Melanocyte of skin (primary cell): ENCODE measurements at places on chromosomes 3 and 15. TPM values are rescaled to one million over a fixed set of nuclear protein-coding genes. Genes with fewer than 3 reads are reported as not detected.

GPR15 gene
- not detected in 2 replicates for total RNA-seq

HMCES gene
- 13.8 and 15.1 TPM in 2 replicates for total RNA-seq

NDUFB5 gene
- 104 and 162 TPM in 2 replicates for total RNA-seq

DGKG gene
- 4.8 and 6.0 TPM in 2 replicates for total RNA-seq

DISP2 gene
- total RNA-seq = 0.15 and 0.33 TPM in 2 replicates

FHIT gene
- total RNA-seq = 2.0 and 4.8 TPM in 2 replicates

HIGD2B gene
- total RNA-seq = 0.67 TPM in 1 of 2 replicates, not detected in the other

AQP9 gene
- not detected in 2 replicates for total RNA-seq

TM4SF1 gene
- 595 and 670 TPM in 2 replicates for total RNA-seq

CSPG5 gene
- 0.34 and 0.36 TPM in 2 replicates for total RNA-seq

KBTBD13 gene
- not detected in 2 replicates for total RNA-seq

EPHB3 gene
- 0.34 and 2.5 TPM in 2 replicates for total RNA-seq

LRRN1 gene
- total RNA-seq = 1.7 and 2.5 TPM in 2 replicates

SPSB4 gene
- total RNA-seq = not detected in 2 replicates
